ENCODE measurements at places on chromosomes 13 and 19. TPM values are rescaled to one million over a fixed set of nuclear protein-coding genes. Genes with fewer than 3 reads are reported as not detected.

DNA sequence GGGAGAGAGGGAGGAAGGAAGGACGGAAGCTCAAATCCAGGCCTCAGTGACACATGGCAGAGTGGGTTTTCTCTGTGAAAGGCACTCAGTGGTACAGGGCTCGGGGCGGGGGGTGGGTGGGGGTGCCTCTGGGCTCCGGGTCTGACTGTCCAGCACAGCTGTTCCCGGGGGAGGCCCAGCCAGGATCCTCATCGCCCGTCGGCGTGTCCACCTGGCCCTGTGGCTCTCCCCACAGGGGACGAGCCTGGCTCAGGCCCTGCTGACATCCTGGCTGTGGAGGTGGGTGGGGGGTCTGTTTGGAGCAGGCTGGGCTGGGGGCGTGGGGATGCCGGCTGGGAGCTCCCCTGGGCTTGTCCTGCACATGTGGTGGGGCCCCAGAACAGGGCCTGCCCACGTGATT is 18.2 kb upstream of the MATK start:
- H3K27ac ChIP-seq = no peak overlapping the region
- H3K27me3 ChIP-seq = peaks cover 11% of the 10 kb centered on the region
- H3K4me1 ChIP-seq = no peaks in the 10 kb centered on the region
- no peak for DNase-seq
- H3K36me3 ChIP-seq = no peaks in the 10 kb centered on the region

GRCh38 chr13:50894012-50894411 is 15.6 kb upstream of the RNASEH2B start:
- no peak for DNase-seq
- no peaks in the 10 kb centered on the region for H3K27me3 ChIP-seq
- H3K36me3 ChIP-seq = no peaks in the 10 kb centered on the region

GRCh38 chr13:70769817-70770216 is 661.6 kb upstream of the KLHL1 start:
- H3K27me3 ChIP-seq = no peaks in the 10 kb centered on the region
- no peak for DNase-seq
- no peak overlapping the region for H3K4me3 ChIP-seq

DNA sequence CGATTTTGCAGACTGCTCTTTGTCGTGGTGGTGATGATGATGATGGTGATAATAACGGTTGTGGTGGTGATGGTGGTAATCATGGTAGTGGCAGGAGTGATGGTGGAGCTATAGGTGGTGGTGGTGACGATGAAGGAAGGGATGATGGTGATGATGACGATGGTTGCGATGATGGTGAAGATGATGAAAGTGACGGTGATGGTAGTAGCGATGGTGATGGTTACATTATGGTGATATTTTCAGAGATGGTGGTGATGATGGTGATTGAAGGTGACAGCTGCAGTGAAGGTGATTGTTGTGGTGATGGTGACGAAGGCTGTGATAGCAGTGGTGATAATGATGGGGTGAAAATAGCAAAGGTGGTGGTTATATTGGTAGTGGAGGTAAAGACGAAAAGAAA is 2.1 kb upstream of the ADGRE3 start:
- H3K4me3 ChIP-seq = no peak overlapping the region
- no peaks in the 10 kb centered on the region for H3K36me3 ChIP-seq
- H3K4me1 ChIP-seq = no peaks in the 10 kb centered on the region
- no peak for DNase-seq
- no peak overlapping the region for H3K27ac ChIP-seq
- H3K27me3 ChIP-seq = no peaks in the 10 kb centered on the region

GRCh38 chr13:79112016-79112415 is 294.0 kb downstream of the RBM26 start:
- H3K27ac ChIP-seq = no peak overlapping the region
- no peak overlapping the region for H3K4me3 ChIP-seq
- H3K27me3 ChIP-seq = no peaks in the 10 kb centered on the region
- no peaks in the 10 kb centered on the region for H3K4me1 ChIP-seq
- H3K36me3 ChIP-seq = no peaks in the 10 kb centered on the region

Gene GTF2F1
- 52.1 TPM for total RNA-seq
